Activated CD8-positive, alpha-beta T cell treated with anti-CD3 and anti-CD28 coated beads for 36 hours (primary cell): ENCODE measurements at places on chromosomes 2 and 18.

GRCh38 chr2:202831242-202832220 is 40.0 kb downstream of the ICA1L start:
- no peak overlapping the region for H3K4me3 ChIP-seq
- H3K36me3 ChIP-seq = no peaks in the 10 kb centered on the region
- H3K27ac ChIP-seq = no peak overlapping the region
- H3K4me1 ChIP-seq = peaks cover 10% of the 10 kb centered on the region
- peak; percentile 78 for DNase-seq
- H3K27me3 ChIP-seq = no peaks in the 10 kb centered on the region

- no peak overlapping the region for H3K27ac ChIP-seq
- no peaks in the 10 kb centered on the region for H3K4me1 ChIP-seq
- H3K4me3 ChIP-seq = no peak overlapping the region
Observed at GRCh38 chr2:149611100-149611820, 23.7 kb upstream of the MMADHC start.

DNA sequence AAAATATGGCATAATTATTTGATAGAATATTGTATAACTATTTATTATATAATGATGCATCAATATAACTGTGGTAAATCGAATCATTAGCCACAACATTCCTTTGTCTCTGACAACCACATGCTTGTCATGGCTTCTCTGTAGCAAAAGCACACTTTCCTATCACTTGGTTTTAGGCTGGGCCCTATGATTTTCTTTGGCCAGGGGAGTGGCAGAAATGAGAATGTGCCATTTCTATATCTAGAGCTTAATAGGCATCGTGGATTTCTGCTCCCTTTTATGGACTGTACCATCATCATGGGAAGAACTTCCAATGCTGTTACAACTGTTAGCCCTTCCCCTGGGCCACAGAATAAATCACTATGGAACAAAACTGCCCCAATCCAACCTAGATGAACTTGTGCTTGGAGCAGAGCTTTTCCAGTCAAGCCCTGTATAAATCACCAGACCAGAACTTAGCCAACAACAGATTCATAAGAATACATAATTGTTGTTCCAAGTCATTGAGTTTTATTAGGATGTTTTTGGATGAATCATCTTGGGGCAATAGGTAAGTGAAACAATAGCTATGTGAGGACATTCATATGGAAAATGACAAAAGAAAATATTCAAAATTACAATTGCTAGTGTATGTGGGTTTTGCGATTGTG is 715.8 kb downstream of the ERBB4 start:
- H3K36me3 ChIP-seq = no peaks in the 10 kb centered on the region
- no peak overlapping the region for H3K27ac ChIP-seq
- no peak overlapping the region for H3K4me3 ChIP-seq

DNA sequence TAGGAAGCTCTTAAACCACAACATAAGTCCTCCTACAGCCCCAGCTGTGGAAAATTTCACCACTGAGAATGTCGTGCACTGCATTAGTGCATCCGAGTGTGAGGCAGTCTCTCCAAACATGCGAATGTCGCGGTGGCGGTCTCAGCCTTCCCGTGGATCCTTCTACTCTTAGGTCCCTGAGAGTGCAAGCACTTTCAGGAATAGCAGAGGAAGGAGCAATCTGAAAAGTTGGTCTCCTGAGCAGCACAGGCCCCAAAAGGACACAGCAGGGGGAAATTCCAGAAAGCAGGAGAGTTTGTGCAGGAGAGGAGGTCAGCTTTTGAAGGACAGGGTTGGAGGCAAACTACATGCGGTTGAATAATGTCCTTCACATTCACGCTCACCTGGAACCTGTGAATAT is 440.5 kb upstream of the SMIM21 start:
- H3K4me1 ChIP-seq = no peaks in the 10 kb centered on the region
- peaks cover 4% of the 10 kb centered on the region for H3K27me3 ChIP-seq
- H3K36me3 ChIP-seq = no peaks in the 10 kb centered on the region
- H3K27ac ChIP-seq = no peak overlapping the region

GRCh38 chr2:232529806-232530547 is 4.0 kb downstream of the CHRND start:
- H3K4me3 ChIP-seq = no peak overlapping the region
- peaks cover 15% of the 10 kb centered on the region for H3K27me3 ChIP-seq
- H3K36me3 ChIP-seq = no peaks in the 10 kb centered on the region
- H3K4me1 ChIP-seq = peaks cover 8% of the 10 kb centered on the region
- H3K27ac ChIP-seq = no peak overlapping the region
- no peak for DNase-seq

DNA sequence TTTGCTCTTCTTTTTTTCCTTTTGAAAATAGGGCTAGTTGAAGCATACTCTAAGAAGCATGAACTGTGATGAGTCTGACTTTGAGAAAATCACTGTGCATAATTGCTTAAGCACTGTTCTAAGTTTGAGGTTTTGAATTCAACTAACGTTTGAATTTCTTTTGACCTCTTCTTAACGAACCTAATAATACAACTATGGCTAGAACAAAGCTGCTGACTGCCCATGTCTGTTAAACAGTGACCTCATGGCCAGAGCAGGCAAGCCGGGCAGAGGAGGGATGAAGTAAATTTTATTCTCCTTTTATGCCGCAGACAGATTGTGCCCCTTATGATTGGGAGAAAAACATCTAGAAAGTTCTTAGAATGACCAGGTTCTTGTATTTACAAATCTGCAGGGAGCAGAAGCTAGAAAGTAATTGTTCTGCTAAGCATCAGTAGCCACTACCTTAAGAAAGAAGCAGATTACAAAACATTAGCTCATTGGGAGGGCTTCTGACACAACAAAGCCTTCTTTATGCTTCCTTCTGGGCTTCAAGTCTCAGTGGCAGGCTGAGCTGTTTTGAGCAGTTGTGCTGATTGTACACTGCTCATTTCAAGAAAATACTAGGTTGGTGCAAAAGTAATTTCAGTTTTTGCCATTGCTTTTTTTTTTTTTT is 97.8 kb upstream of the RASGRP3 start:
- DNase-seq = no peak
- no peaks in the 10 kb centered on the region for H3K36me3 ChIP-seq
- no peaks in the 10 kb centered on the region for H3K4me1 ChIP-seq
- peaks cover 5% of the 10 kb centered on the region for H3K27me3 ChIP-seq
- H3K27ac ChIP-seq = no peak overlapping the region

DNA sequence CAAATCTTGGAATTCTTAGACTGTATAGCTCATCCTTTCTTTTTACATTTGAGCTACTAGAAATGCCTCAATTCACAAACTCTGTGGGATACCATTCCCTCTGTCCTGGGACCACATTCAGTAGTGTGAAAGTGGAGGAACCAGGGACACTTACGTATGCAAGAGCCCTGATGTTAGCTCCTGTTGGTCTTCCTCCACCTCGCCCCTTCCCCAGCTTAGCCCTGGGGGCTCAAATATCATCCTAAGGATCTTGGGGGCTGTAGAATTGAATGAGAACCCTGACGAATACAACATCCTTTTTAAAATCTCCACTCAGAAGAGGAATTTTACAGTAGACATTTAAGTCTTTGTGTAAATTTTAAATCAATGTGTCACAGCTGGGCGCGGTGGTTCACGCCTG is 65.2 kb upstream of the RAPH1 start:
- no peak overlapping the region for H3K27ac ChIP-seq
- DNase-seq = no peak
- H3K27me3 ChIP-seq = peaks cover 4% of the 10 kb centered on the region

GRCh38 chr18:76475450-76476194 is 19.4 kb downstream of the ZNF516 start:
- no peak for DNase-seq
- no peak overlapping the region for H3K4me3 ChIP-seq
- H3K4me1 ChIP-seq = peaks cover 37% of the 10 kb centered on the region

- H3K36me3 ChIP-seq = no peaks in the 10 kb centered on the region
- no peak overlapping the region for H3K4me3 ChIP-seq
- no peak for DNase-seq
- H3K4me1 ChIP-seq = no peaks in the 10 kb centered on the region
Observed at GRCh38 chr2:204353823-204354222, 191.5 kb upstream of the PARD3B start.

DNA sequence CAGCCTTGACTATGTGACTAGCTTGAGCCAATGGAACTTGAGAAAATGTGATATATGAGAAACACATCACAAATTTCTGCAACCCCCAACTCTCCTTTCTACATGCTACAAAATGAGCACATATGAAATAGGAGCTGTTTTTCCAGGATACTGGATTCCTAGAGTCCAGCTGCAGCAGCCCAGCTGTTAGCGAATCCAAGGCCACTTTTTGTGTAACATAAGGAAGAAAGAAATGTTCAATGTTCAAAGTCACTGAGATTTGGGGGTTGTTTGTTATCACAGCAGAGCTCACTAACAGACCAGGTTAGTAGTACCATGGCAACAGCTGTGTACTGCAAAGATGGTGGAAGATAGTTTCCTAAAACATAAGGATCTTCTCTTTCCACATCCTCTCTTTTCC is 12.6 kb upstream of the COL6A3 start:
- H3K27ac ChIP-seq = no peak overlapping the region
- no peak for DNase-seq
- peaks cover 8% of the 10 kb centered on the region for H3K36me3 ChIP-seq
- no peak overlapping the region for H3K4me3 ChIP-seq
- H3K27me3 ChIP-seq = peaks cover 1% of the 10 kb centered on the region

DNA sequence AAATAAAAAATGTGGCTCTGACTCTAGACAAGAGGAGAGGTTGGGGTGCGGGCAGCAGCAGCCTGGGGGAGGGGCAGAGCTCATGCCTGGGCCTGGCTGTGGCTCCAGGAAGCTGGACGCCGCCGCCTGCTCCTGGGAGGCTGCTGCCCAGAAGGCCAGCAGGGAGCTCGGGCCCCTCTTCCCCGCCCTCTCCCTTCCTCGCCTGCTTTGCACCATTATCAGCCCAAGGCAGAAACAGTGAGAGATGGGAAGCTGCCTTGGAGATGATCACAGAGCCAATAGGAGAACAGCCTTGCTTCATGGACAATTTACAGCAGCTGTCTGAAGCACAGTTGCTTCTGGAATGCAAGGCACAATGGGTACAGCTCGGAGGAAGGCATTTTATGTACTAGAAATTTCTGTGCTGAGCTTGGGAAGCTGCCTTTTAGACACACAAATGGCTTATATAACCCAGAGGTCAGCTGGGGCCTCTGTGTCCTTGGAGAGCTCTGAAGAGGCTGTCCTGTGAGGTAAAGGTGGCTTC is 55.3 kb upstream of the AFF3 start:
- H3K27me3 ChIP-seq = no peaks in the 10 kb centered on the region
- DNase-seq = no peak
- H3K4me1 ChIP-seq = no peaks in the 10 kb centered on the region
- H3K4me3 ChIP-seq = no peak overlapping the region
- H3K27ac ChIP-seq = no peak overlapping the region

- H3K36me3 ChIP-seq = peaks cover 7% of the 10 kb centered on the region
- peak; percentile 7 for DNase-seq
- no peak overlapping the region for H3K27ac ChIP-seq
- H3K27me3 ChIP-seq = no peaks in the 10 kb centered on the region
- H3K4me1 ChIP-seq = peaks cover 6% of the 10 kb centered on the region
Observed at GRCh38 chr2:24721470-24721869, 71.7 kb downstream of the PTRHD1 start.

- no peak for DNase-seq
- H3K27ac ChIP-seq = no peak overlapping the region
- no peak overlapping the region for H3K4me3 ChIP-seq
- H3K36me3 ChIP-seq = no peaks in the 10 kb centered on the region
- H3K27me3 ChIP-seq = no peaks in the 10 kb centered on the region
Observed at GRCh38 chr2:15802657-15803542, 137.4 kb upstream of the MYCN start.

- no peaks in the 10 kb centered on the region for H3K36me3 ChIP-seq
- H3K27me3 ChIP-seq = peaks cover 3% of the 10 kb centered on the region
Observed at GRCh38 chr2:130791617-130791939, 36.2 kb downstream of the AMER3 start.

DNA sequence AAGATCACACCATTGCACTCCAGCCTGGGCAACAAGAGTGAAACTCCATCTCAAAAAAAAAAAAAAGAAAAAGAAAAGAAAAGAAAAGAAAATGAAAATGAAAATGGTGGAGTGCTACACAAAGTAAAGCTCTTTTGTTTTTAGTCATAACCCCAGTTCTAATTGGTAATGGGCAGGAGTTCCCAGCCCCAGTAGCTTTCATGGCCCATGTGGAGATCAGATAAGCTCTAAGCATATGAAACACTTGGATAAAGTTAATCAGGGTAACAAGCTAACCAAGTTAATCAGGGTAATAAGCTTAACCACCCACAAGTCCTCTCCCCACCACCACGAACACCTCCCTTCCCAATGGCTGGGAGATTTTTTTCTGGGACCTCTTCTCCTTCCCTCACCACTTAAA is 240.8 kb downstream of the BCL11A start:
- H3K27ac ChIP-seq = no peak overlapping the region
- peaks cover 2% of the 10 kb centered on the region for H3K27me3 ChIP-seq
- H3K36me3 ChIP-seq = no peaks in the 10 kb centered on the region
- H3K4me3 ChIP-seq = no peak overlapping the region
- DNase-seq = peak; percentile 4

- H3K27me3 ChIP-seq = no peaks in the 10 kb centered on the region
- H3K36me3 ChIP-seq = no peaks in the 10 kb centered on the region
- peak; percentile 2 for DNase-seq
- H3K4me1 ChIP-seq = peaks cover 8% of the 10 kb centered on the region
Observed at GRCh38 chr2:160940271-160940670, 220.0 kb upstream of the TANK start.

DNA sequence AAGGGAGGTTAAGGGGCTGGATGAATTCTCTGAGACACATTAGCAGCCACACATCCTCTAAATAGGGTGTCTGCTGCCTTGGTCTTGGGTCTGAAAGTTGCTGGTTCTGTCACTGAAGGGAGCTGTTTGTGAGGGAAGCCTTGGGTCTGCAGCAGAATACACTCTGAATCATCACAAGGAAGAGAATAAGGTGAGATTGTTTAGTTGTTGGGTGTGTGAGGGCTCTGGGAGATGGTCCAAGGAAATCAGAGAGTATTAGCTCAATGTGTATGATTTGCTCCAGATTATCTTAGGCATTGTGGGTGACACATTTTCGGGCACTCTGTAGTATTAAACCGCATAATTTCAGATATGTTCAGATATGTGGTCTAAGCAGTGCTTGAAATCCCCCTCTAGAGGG is 548.5 kb downstream of the SLC4A3 start:
- no peaks in the 10 kb centered on the region for H3K27me3 ChIP-seq
- no peak overlapping the region for H3K27ac ChIP-seq
- no peak for DNase-seq
- no peaks in the 10 kb centered on the region for H3K4me1 ChIP-seq

- no peaks in the 10 kb centered on the region for H3K27me3 ChIP-seq
- no peaks in the 10 kb centered on the region for H3K4me1 ChIP-seq
- no peak overlapping the region for H3K27ac ChIP-seq
- no peaks in the 10 kb centered on the region for H3K36me3 ChIP-seq
Observed at GRCh38 chr18:71221405-71221804, 932.6 kb downstream of the SOCS6 start.

- no peak overlapping the region for H3K27ac ChIP-seq
- no peaks in the 10 kb centered on the region for H3K27me3 ChIP-seq
- H3K36me3 ChIP-seq = no peaks in the 10 kb centered on the region
- no peaks in the 10 kb centered on the region for H3K4me1 ChIP-seq
- DNase-seq = no peak
- H3K4me3 ChIP-seq = no peak overlapping the region
Observed at GRCh38 chr2:165067643-165068486, 112.5 kb upstream of the SLC38A11 start.

DNA sequence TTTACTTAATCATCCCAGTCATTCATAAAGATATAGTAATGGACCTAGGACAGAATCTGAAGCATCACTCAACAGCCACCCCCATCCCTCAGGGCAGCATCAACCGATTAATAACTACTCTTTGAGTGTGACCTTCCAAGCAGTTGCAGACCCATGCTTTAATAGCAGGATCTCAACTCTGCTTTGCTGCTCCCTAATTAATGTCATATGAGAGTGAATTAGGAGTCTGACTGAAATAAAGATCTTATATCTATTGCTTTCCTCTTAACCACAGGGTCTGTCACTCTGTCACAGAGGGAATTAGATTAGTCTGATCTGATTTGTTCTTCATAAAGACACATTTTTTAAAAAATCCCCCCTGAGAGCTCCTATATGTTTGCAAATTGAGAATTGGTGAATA is 46.1 kb upstream of the LRP1B start:
- no peaks in the 10 kb centered on the region for H3K4me1 ChIP-seq
